Endothelial cell (in vitro differentiated cells): ENCODE measurements at places on chromosomes 6 and 20. TPM values are rescaled to one million over a fixed set of nuclear protein-coding genes. Genes with fewer than 3 reads are reported as not detected.
A peak's percentile ranks its signal among the peaks of the same experiment; 100 is the strongest.

- DNase-seq = no peak
- peaks cover 16% of the 10 kb centered on the region for H3K27me3 ChIP-seq
- no peak overlapping the region for H3K27ac ChIP-seq
- peak overlapping the region; percentile 68 for H3K4me3 ChIP-seq
- peaks cover 18% of the 10 kb centered on the region for H3K4me1 ChIP-seq
Observed at GRCh38 chr6:158468666-158469065, 91.2 kb upstream of the TMEM181 start.

- DNase-seq = no peak
- peaks cover 3% of the 10 kb centered on the region for H3K27me3 ChIP-seq
- H3K4me1 ChIP-seq = peaks cover 19% of the 10 kb centered on the region
- peaks cover 12% of the 10 kb centered on the region for H3K36me3 ChIP-seq
Observed at GRCh38 chr6:125819535-125820326, 29.0 kb downstream of the NCOA7 start.

- H3K4me1 ChIP-seq = peaks cover 12% of the 10 kb centered on the region
- H3K27ac ChIP-seq = no peak overlapping the region
- no peak for DNase-seq
- no peaks in the 10 kb centered on the region for H3K36me3 ChIP-seq
Observed at GRCh38 chr6:88008831-88009231, 38.8 kb upstream of the SPACA1 start.

GRCh38 chr6:68636666-68637065, 1.6 kb downstream of the ADGRB3 start:
- no peak for DNase-seq
- H3K4me1 ChIP-seq = peaks cover 32% of the 10 kb centered on the region
- H3K27ac ChIP-seq = no peak overlapping the region
- H3K27me3 ChIP-seq = peaks cover 16% of the 10 kb centered on the region
- H3K36me3 ChIP-seq = peaks cover 3% of the 10 kb centered on the region

GRCh38 chr6:142378138-142378875, 76.5 kb downstream of the ADGRG6 start:
- H3K4me3 ChIP-seq = peak overlapping the region; percentile 4
- peaks cover 2% of the 10 kb centered on the region for H3K27me3 ChIP-seq
- peaks cover 42% of the 10 kb centered on the region for H3K4me1 ChIP-seq

DNA sequence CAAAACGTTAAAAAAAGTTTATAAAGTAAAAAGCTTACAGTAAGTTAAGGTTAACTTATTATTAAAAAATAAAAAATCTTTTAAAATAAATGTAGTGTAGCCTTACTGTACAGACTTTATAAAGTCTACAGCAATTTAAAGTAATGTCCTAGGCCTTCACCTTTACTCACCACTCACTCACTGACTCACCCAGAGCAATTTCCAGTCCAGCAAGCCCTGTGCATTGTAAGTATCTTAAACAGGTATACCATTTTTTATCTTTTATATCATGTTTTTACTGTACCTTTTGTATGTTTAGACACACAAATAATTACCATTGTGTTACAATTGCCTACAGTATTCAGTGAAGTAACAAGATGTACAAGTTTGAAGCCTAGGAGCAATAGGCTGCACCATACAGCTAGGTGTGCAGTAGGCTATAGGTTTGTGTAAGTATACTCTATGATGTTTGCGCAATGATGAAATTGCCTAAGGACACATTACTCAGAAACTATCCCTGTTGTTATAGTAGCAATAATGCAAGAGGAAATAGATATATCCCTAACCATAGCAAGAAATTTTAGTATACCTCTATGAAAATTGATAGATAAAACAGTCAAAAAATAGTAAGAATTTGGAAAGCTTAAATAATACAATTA, 39.5 kb downstream of the FBXO5 start:
- no peaks in the 10 kb centered on the region for H3K36me3 ChIP-seq
- H3K27ac ChIP-seq = no peak overlapping the region
- DNase-seq = no peak

DNA sequence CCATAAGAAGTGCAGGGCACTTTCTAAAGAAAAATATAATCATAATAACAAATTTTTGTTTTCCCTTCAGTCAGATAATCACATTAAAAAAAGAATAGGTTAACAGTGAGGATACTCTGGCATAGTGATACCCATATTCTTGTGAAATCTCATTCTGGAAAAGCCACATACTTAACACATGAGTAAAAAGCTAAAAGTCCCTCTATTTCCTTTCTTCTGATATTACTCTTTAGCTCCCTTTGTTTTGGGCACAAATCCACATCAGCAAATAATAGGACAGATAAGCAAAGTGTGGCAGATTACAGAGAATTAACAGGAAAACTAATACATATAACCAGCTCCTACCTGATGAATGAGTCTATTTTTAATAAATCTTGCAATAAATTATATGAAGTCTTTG, 15.8 kb downstream of the SHPRH start:
- no peak overlapping the region for H3K4me3 ChIP-seq
- H3K27ac ChIP-seq = no peak overlapping the region
- peaks cover 23% of the 10 kb centered on the region for H3K36me3 ChIP-seq
- no peaks in the 10 kb centered on the region for H3K27me3 ChIP-seq
- no peaks in the 10 kb centered on the region for H3K4me1 ChIP-seq

DNA sequence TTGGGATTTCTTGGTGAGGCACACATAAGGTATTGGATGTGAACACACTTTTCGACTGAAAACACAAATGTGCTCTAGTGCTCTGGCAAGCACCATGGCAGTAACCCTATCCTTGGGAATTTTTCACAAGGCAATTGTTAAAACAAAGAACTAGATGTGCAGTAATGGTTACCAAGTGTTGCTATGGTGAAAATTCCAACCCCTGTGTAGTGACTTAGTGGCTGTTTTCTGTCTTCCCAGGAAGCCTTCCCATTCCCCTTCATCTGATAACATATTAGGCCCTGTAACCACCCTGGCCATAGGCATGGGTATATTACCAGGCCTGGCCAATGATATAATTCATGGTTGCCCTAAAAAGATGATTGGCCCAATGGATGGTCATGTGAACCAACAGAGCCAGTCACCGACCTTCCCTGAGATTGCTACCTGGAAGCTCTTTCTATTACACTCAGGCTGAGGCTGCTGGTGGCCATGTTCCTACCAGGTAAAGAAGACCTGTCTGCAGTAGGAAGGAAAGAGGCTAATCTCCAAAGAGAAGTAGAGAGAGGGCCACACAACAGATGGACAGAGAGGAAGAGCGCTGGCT, 4.1 kb downstream of the C20orf202 start:
- H3K4me3 ChIP-seq = no peak overlapping the region
- peaks cover 1% of the 10 kb centered on the region for H3K27me3 ChIP-seq
- no peaks in the 10 kb centered on the region for H3K36me3 ChIP-seq
- H3K4me1 ChIP-seq = peaks cover 20% of the 10 kb centered on the region
- no peak for DNase-seq
- no peak overlapping the region for H3K27ac ChIP-seq

DNA sequence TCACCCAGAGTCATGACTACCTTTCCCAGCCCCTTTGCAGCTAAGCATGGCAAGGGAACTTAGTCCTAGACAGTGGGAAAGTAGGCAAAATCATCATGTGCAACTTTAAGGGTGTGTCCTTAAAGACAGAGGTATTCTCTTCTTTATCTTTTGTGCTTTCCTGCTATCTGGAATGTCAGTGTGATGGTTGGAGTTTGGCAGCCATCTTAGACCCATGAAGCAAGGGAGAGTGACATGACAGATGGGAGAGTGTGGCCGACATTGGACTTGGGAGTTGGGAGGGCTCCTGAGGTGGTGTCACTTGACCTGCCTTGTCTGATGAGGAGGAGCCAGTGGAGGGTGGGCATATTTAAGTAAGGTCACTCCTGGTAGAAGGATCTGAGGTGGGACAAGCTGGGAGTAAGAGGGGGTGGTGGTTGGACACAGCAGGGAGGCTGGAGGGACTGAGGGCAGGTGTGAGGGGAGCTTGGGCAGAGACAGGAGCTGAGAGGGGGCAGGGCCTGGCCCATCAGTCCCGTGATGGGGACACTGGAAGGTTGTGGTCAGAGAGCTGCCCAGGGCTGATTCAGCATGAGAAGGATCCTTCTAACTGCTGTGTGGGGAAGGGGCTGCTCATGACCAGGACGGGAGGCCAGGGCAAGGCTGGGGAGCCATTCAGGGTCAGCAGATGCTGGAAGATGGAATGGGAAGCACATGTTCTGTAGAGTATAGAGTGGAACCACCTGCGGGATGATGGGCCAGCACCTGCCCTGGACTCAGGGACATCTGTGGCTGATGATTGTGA, 29.5 kb upstream of the SULF2 start:
- DNase-seq = no peak
- no peaks in the 10 kb centered on the region for H3K36me3 ChIP-seq
- no peaks in the 10 kb centered on the region for H3K4me1 ChIP-seq
- no peak overlapping the region for H3K27ac ChIP-seq
- no peak overlapping the region for H3K4me3 ChIP-seq

C6orf58 gene
- 0.82 TPM for total RNA-seq

DNA sequence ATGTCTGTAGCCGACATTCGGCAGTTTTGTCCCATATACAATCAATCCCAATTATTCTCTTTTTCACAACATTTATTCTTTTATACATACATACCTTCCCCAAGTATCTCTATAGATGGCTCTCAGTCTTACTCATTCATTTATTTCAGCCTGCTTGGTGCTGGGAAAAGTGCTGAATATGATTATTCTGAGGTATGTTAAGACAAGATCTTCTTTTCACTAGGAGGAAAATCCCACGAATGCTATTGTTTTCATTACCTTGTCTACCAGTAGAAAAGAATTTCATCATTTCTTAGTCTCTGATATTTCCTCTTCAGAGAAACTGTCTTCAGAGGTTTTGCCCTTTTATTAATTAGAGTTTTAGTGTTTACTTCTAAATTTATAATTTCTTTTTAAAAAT, 13.7 kb upstream of the BPIFA3 start:
- H3K4me3 ChIP-seq = no peak overlapping the region
- DNase-seq = no peak
- H3K36me3 ChIP-seq = no peaks in the 10 kb centered on the region
- H3K4me1 ChIP-seq = no peaks in the 10 kb centered on the region
- peaks cover 5% of the 10 kb centered on the region for H3K27me3 ChIP-seq

- H3K27ac ChIP-seq = no peak overlapping the region
- DNase-seq = no peak
- no peak overlapping the region for H3K4me3 ChIP-seq
- H3K4me1 ChIP-seq = peaks cover 8% of the 10 kb centered on the region
- peaks cover 6% of the 10 kb centered on the region for H3K36me3 ChIP-seq
- peaks cover 9% of the 10 kb centered on the region for H3K27me3 ChIP-seq
Observed at GRCh38 chr6:160996131-160996601, 4.6 kb downstream of the MAP3K4 start.

DNA sequence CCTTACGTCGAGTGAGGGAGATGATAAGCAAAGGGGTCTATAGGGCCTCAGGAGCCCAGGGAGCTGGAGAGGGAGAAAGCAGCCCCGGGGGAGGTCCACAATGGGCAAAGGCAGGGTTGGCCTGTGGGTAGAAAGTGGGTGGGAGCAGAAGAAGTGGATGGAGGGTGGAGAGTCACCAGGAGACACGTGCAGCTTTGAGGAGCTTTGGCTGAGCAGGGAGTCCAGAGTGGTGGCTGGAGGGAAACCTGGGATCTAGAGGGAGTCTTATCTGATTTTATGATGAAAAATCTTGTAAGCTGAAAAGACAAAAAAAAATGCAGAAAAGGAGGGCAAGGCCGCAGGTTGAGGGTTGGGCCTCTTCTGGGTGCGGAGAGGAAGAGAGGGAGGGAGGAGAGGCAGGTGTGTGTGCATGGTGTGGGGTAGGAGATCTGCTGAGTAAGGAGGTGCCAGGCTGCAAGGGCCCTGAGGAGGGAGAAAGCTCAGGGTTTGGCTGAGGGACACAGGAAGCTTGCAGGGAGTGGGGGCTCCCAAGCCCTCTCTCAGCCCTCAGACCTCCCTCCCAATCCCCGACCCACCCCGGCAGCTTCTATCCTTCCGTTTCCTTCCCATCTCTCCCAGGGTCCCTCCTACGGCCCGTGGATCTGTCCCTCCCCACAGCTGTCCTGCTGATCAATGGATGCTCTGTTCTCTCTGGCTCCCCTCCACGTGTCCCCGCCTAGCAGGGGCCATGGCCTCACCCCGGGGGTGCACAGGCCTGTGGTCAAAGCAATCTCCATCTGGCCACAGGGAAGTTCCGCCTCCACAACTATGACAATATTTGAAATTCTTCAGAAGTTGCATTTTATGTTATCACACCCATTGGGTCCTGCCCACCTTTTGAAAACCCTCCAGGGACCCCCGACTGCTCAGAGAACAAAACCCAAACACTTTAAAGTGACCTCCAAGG, 17.1 kb upstream of the BPI start:
- peaks cover 2% of the 10 kb centered on the region for H3K27me3 ChIP-seq
- peaks cover 4% of the 10 kb centered on the region for H3K36me3 ChIP-seq

HDAC2 gene
- total RNA-seq = 185 TPM

DNA sequence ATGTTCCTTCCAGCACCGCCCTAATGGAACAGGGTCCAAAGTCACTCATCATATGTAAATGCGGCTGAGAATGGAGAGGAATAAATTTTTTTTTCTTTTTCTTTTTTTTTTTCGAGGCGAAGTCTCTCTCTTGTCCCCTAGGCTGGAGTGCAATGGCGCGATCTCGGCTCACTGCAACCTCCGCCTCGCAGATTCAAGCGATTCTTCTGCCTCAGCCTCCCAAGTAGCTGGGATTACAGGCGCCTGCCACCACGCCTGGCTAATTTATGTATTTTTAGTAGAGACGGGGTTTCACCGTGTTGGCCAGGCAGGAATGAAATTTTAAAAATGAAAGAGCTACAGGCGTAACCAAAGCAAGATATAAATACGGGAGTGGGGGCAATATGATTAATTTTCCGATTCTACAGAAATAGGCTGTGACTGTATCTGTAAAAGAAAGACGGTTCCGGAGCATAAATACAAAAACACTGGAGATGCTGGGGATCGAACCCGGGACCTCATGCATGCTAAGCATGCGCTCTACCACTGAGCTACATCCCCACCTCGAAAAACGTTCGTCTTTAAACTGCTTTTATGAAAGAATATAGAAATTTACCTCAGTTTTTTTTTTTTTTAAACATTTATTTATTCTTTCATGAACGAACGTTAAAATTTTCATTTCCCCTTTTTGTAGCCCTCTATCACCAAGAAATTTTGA, 132.2 kb downstream of the GPX5 start:
- peak; percentile 57 for DNase-seq
- H3K27me3 ChIP-seq = peaks cover 10% of the 10 kb centered on the region
- H3K27ac ChIP-seq = peak overlapping the region; percentile 89
- H3K36me3 ChIP-seq = peaks cover 6% of the 10 kb centered on the region

DNA sequence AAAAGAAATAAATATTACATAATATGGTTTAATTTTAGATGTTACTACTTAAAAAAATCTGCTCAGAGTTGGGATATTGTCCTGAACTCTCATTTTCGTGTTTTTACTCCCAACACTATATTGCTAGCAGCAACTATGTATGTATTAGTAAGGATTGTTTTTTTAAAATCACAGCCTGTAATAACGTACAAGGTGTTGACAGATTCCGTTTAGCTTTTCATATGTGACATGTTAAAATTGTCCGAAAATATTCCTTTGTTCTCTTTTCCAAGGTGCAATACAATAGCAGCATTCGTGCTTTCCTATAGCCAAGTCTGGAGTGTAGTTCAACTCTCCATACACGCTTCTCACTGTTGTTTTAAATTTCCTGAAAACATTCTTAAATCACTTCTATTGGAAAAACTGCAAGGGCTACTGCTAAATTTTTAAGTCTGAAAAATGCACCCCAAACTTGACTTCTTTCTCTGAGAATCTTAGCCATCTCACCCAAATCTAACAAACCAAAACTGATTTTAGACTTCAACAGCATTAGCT, 59.0 kb upstream of the HFE start:
- H3K4me1 ChIP-seq = peaks cover 21% of the 10 kb centered on the region
- H3K27ac ChIP-seq = peak overlapping the region; percentile 90
- no peak for DNase-seq
- H3K36me3 ChIP-seq = no peaks in the 10 kb centered on the region
